Right lung (tissue), 10 donors: ENCODE measurements at places on chromosomes 5 and 9.

DNA sequence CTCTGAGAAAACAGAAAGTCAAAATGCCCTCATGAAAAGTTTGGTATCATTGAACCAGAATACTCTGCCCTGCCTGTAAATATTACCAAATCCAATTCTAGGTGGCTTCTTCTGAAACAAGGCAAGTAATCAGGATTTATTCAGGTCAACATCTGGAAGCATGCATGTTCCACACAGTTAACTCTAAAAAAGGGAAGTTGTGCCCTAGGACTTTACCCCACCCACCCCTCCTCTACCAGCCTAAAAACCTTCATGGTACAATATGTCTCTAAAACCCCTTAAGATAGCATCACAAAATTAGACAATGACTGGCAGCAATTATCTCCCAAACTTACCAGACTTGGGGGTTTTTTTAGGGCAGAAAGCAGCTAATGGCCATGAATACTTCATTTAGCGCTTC is 414.8 kb upstream of the SLC30A5 start:
- no peak for DNase-seq

DNA sequence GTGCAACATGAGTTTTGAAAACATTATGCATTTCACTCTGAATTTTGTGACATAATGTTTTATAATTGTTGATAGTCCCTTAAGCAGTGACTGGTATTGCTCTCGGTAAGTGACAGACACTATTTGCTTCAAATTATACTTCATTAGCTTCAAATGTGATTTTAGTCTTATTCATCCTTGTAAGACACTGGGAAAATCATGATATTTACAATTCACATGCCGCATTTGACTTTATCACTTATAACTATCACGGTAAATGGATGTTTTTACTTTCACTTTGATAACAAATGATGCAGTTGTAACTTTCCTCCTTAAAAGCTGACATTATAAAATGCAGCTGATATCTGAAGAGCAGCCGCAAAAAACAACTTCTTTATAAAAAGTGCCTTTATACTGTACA is 44.1 kb upstream of the ITGA2 start:
- no peak for DNase-seq

- no peak for DNase-seq
These were observed 131.9 kb downstream of the CAAP1 start for GRCh38 chr9:26760675-26761074.

GRCh38 chr5:84290161-84290560 is 94.5 kb downstream of the EDIL3 start:
- no peak for DNase-seq

GRCh38 chr9:7089406-7090193 is 331.8 kb downstream of the KDM4C start:
- DNase-seq = no peak

DNA sequence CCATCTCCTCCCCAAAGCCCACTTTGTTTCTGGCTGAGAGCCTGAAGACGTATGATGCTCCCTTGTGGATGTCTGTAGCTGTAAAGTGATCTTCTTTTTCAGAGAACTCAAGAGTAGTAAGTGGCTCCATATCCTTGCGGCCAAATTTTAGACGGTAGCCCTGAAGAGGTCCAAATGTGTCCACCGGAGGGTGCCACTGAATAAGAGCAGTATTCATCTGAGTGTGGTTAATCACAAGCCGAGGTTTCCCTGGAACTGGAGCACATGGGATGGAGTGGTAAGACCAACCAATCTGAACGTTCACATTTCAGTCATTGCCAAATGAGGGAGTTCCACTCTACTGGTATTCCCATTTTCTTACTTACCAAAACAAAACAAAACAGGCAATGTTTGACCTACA is 686.5 kb upstream of the DMAC1 start:
- DNase-seq = no peak

- no peak for DNase-seq
These were observed 52.2 kb downstream of the PCDH1 start for GRCh38 chr5:141825791-141826560.

- DNase-seq = no peak
These were observed 21.9 kb upstream of the NOTCH1 start for GRCh38 chr9:136567651-136568287.

- no peak for DNase-seq
These were observed 40.1 kb downstream of the SLC1A1 start for GRCh38 chr9:4530375-4530774.

- peak; percentile 67 for DNase-seq
These were observed 2.6 kb downstream of the GLIS3 start for GRCh38 chr9:4297151-4297785.

GRCh38 chr9:80875947-80876346 is 813.4 kb downstream of the TLE1 start:
- no peak for DNase-seq

DNA sequence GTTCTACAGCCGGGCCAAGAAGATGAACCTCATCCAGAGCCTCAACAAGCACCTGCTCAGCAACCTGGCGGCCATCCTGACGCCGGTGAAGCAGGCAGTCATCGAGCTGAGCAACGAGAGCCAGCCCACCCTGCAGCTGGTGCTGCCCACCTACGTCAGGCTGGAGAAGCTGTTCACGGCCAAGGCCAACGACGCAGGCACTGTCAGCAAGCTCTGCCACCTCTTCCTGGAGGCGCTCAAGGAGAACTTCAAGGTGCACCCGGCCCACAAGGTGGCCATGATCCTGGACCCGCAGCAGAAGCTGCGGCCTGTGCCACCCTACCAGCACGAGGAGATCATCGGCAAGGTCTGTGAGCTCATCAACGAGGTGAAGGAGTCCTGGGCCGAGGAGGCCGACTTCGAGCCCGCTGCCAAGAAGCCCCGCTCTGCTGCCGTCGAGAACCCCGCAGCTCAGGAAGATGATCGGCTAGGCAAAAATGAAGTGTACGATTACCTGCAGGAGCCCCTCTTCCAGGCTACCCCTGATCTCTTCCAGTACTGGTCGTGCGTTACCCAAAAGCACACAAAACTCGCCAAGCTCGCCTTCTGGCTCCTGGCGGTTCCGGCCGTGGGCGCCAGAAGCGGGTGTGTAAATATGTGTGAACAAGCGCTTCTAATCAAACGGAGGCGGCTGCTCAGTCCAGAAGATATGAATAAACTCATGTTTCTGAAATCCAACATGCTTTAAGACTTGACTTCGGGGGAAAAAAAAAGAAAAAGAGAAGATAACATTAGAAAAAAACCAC is 28.5 kb downstream of the AMBP start:
- DNase-seq = no peak

DNA sequence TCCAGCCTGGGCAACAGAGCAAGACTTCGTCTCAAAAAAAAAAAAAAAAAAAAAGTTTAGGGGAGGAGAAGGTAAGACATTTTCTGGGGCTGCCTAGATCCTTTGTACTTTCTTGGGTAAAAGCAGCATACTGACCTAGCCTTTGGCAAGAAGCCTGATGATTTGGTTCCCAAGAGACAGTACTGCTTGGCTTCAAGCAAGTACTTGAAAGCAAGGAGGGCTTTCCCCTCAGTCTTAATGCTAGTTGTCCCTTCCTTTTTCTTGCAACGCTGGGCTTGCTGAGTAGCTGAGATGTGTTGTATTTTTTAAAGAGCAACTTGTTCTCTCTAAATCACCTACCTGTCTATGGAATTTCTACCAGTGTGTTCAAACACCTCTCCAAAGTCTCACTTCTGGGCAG is 76.2 kb downstream of the INSYN2B start:
- DNase-seq = peak; percentile 31

- peak; percentile 84 for DNase-seq
These were observed 213.2 kb downstream of the ADAMTS6 start for GRCh38 chr5:65268525-65268924.

GRCh38 chr9:127396808-127397645 is at the start of gene SLC2A8:
Gene SLC2A8 (plus strand): TSS chr9:127397169. CDS start chr9:127397231, 62 bp downstream.
- peak; percentile 99 for DNase-seq

DNA sequence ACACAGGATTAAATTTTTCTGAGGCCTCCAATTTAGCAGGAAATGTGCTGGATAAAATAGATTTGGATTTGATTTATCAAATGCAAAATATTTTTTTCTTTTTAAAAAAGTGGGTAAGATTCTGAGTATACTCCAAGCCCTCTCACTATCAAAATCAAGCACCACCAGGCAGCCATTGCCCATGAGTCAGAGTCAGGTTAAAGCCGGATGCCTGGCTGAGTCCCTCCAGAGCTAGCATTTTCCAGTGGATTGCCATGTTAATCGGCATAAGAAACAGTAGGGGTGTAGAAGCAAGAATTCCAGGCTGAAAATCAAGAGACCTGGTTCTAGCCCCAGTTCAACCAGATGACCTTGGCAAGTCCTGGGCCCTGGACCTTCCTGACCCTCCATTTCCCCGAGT is 85.3 kb downstream of the FAM114A2 start:
- DNase-seq = no peak

DNA sequence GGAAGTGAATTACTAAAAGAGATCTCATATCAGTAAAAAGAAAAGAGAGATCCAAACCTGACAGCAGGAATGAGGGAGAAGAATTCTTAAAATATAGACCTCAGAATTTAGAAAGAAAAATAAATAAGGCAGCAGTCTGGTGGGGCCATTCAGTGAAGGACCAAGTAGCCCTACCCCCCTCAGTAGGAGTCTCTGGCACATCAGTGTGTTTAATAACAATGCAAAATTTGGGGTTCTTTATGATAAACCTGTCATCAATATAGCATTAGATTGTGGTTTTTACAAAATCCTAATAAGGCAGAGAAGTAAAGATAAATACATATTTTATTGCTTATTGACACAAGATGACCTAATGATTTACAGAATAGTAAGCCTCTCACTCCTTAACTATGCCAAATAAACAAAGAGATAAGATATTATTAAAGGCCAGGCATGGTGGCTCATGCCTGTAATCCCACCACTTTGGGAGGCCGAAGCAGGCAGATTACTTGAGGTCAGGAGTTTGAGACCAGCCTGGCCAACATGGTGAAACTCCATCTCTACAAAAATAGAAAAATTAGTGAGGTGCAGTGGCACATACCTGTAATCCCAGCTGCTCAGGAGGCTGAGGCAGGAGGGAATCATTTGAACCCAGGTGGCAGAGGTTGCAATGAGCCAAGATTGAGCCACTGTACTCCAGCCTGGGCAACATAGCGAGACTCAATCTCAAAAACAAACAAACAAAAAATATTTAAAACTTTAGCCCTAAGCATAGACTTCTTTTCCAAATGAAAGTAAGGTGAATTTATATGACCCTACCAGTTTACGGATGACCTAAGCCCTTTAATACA is 108.6 kb downstream of the BASP1 start:
- DNase-seq = no peak

- DNase-seq = no peak
These were observed 10.6 kb upstream of the EXOC3 start for GRCh38 chr5:432201-432927.

- DNase-seq = no peak
These were observed 449.9 kb downstream of the PRELID2 start for GRCh38 chr5:145385276-145385675.

DNA sequence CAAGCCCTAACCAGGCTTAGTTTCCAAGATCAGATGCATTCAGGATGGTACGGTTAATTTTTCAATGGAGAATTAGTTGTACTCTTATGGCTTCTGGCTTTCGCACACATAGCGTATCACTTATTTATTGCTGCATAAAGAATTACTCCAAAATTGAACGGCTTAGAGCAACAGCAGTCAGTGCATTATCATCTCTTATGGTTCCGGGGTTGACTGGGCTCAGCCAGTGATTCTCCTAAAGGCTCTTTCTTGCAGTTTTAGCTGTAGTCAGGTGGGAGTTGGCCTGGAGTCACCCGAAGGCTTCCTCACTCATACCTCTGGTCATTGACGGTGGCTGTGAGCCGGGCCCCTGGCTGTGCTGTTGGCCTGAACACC is 595 bp upstream of the GRHPR start:
- no peak for DNase-seq

DNA sequence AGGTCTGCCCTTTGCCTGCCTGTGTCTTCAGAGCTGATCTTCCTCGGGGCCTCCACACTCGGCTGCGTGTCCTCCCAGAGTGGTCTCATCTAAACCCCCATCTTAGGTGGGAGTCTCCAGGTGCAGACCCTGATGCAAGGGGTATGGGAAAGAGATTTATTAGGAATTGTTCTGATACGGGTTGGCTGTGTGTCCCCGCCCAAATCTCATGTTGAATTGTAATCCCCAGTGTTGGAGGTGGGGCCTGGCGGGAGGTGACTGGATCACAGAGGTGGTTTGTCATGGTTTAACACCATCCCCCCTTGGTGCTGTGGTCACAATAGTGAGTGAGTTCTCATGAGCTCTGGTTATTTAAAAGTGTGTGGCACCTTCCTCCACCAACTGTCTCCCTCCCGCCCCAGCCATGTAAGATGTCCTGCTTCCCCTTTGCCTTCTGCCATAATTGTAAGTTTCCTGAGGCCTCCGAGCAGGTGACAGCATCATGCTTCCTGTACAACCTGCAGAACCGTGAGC is 208.4 kb downstream of the AOPEP start:
- no peak for DNase-seq

DNA sequence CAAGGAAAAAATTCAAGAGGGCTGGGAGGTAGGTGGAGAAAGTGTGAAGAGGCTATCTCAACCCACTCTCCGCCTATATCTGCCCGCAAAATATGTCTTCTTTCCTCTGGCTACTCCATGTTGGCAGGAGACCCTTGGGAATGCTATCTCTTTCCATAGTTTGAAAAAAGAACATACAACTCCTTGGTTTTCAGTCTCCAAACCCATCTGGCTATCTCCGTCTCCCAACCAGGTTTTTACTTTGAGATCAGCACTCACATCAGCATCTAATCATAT is 109.9 kb upstream of the IFNE start:
- DNase-seq = no peak

GRCh38 chr9:30235068-30235467 is 2149.4 kb upstream of the ACO1 start:
- DNase-seq = no peak

DNA sequence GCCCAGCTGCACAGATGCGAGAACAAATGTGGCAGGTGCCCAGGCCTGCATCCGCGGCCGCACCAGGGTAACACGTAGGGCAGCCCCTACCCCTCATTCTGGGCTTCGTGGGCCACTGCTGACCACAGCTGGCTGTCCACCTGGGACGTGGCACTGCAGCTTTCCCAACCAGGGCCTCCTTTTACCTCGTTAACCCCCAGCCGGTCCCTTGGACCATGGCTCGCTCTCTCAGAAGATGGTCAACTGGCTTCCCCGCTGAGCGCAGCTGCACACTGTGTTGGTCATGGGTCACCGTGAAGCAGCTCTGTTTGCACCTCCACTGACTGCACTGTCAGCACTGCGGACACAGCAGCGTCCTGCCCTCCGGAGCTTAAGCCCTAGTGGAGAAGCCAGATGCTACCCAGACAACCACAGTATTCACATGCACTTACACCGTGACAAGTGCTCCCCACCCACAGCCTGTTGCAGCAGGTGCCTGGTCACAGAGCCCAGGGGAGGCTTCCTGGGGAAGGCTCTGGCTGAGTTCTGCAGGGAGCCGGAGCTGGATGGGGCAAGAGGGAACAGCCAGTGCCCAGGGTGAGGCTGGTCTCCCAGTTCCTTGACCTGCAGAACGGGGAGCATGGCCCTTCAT is 10.5 kb upstream of the PLEKHG4B start:
- no peak for DNase-seq

DNA sequence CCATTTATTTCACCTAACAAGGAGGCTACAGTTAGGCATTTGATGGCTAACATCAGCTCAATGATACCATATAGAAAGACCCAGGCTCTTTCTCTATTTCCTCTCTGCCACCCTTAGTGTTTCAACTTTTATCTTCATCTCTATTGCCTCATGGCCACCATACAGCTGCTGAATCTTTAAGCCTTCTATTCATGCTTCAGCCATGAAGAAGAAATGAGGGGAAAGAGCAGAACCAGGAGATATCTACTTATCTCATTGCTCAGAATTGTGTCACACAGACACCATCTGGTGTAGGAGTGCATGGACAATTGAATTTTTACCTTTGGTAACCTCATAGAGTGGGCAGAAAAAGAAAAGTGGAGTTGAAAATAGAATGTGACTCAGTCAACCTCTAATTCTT is 6.7 kb downstream of the GAPT start:
- DNase-seq = no peak
